ENCODE measurements at places on chromosomes 5 and 9.

DNA sequence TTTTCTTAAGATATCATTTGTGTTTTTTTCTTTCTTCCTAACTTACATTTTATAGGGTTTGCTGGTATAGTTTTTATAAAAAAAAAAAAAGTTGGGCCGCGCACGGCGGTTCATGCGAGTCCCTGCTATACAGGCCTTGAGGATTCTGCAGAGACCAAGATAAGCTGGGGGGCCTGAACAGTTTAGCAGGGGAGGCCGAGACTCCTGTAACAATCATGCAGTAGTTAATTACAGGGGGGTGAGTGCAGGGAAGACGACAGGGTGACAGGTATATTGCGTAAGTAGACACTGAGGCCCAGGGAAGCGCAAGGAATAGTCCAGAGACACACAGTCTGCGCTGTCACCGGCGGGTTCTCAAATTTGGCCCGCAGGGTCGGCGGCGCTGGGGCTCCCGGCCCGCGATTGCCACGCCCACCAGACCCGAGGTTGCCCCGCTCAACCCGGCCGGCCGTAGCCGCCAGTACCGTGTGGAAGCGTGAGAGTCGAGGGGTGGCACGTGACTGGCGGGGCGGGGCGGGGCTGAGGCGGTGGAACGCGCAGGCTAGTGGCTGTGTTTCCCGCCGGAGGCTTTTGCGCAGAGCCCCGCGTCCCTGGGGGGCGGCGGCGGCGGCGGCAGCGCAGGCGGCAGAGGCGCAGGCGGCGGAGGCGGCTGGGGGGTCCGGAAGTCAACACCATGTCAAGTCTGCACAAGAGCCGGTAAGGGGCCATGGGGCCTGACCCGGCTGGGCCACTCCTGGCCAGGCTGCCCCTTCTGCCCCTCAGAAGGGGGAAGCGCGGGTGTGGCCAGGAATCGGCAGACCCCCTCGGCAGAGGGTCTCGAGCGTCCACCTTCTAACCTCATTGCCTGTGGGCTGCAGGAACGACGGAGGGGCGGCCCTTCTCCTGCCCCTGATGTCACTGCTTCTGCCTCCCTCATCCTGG lies at the start of gene TBC1D13:
TSS of gene TBC1D13 (plus strand) at position 573 of the 921 bp plus-strand sequence. CDS start at position 674, 101 bp downstream.
- DNase-seq, result peak; percentile 90

- DNase-seq, result no peak
Observed at GRCh38 chr5:135196483-135196882, 162.5 kb upstream of the PITX1 start.

DNA sequence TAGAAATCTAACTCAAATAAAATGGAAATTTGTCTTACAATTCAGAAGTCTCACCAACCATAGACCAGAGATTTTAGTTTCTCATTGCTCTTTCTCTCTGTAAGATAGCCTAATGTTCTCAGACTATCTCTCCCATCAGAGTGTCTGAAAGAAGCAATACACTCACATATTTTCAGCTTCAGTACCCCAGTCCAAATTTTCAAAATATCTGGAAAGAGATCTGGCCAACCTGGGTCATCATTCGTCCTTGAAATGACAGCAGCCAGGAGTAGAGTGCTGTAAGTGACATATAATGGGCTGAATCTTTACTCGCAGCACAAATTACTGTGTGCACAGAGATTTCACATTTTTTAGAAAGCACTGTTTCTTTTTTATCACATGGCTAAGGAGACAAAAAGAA lies 313.3 kb upstream of the PRR16 start:
- no peak for DNase-seq

DNA sequence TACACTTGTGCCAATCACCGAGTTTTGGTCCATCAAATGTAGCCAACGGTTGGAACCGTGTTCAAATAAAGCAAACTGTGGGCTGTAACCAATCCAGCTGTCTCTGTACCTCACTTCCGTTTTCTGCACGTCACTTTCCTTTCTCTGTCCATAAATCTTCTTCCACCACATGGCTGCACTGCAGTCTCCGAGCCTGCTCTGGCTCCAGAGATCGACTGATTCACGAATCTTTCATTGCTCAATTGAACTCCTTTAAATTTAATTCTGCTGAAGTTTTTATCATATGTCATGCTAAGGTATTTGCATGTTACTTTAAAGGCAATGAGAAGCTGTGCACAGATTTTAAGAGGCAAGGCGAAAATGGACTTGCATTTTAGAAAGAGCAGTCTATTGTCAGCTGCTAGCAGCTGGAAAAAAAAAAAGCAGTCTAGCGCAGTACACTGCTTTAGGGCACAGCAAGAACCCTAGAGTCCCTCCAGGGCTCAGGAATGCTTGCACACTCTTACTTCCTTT lies 13.2 kb downstream of the TTC39B start:
- DNase-seq, result no peak

DNA sequence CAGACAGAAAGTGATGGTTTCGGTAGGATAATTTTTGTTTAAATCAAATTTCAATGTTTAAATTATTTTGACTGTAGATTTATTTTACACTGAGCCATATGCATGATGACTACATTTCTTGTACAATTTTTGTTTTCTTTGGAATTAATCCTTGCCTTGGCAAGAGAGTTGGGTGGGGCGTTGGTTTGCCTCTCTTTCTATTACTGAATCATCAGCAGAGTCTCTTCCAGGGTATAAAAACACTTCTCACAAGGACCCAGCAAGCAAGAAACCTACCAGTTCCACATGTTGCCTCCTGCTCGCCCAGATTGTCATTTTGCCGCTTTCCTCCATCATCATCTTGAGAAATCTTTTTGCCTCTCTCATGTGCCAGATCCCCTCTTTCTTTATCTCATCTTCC lies 455.0 kb upstream of the DMAC1 start:
- no peak for DNase-seq

GRCh38 chr9:2015581-2016407 lies 647 bp downstream of the SMARCA2 start:
- peak; percentile 64 for DNase-seq

DNA sequence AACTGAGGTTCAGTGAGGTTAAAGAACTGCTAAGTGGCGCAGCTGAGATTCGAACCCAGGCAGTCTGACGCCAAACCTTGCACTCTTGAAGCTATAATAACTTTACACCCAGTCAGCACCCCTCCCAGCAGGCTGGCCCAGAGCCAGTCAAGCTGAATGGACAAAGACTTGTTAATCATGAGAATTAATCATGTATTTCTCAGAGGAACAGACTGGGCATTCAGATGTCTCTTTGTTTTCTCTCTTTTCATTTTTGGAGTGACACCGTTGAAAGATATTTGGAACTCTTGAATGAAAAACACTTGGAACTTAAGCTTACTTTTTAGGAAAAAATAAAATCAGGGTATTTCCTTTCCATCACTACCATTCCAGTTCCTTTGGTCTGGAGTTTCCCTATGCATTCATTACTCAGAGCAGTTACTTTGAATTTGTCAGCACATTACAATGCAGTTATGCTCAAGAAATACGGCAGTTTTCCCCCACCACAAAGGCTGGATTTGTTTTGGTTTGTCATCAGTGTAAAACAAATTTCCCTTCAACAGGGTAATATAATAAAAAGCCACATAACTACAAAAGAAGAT lies 22.6 kb upstream of the MAMDC2 start:
- no peak for DNase-seq

GRCh38 chr5:20649966-20650365 lies 662.0 kb upstream of the CDH18 start:
- DNase-seq, result no peak

GRCh38 chr5:98442448-98442847 lies 331.0 kb upstream of the RGMB start:
- DNase-seq, result no peak

GRCh38 chr5:32735512-32735911 lies 24.4 kb downstream of the NPR3 start:
- no peak for DNase-seq

- no peak for DNase-seq
Observed at GRCh38 chr5:143147902-143148301, 255.6 kb downstream of the NR3C1 start.

DNA sequence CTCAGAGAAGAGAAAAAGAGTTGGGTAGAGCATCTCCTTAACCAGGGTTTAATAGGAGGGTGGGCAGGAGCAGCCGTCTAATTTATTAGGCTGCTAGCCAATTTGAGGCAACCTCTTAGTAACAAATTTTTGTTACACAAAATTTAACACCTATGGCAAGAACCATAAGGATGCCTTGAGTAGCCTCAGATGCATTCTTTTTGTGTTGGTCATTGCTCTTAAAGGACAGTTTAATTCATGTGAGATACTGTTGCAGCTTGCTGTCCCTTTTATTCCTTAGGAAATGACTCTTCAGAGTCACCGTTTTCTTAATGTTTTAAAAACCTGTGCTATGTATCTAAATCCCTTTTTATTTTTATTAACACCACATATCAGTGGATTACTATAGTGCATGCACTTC lies 255.1 kb downstream of the MAST4 start:
- DNase-seq, result no peak

DNA sequence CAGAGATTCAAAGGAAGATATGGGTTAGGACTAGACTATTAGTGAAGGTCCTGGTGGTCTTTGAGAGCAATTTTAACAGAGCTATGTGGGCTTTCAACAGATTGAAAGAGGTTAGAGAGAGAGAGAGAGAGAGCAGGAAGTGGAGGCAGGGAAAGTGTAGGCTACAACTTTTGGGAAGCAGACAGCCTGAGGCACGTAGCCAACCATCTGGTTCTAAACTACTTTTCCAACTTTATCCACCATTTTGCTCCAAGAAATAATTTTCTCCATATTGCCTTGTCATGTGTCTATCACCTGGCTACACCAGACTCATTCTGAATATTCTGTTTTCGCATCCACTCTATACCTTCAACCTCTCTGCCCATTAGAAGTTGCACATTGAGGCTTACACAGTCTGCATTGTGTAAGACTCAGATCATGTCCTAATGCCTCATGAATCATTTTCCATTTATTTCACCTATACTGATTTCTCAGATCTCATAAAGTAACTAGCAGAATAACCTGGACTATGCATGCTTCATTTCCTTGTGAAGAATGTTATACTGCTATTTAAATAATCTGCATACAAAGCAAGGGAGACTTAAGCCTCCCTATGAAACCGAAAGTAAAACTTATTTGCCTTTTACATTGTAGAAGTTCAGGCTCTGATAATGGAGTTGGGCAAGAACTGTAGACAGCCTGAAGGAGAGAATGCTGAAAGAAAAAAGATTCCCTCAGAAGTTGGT lies 235.6 kb downstream of the ELAVL2 start:
- DNase-seq, result no peak

DNA sequence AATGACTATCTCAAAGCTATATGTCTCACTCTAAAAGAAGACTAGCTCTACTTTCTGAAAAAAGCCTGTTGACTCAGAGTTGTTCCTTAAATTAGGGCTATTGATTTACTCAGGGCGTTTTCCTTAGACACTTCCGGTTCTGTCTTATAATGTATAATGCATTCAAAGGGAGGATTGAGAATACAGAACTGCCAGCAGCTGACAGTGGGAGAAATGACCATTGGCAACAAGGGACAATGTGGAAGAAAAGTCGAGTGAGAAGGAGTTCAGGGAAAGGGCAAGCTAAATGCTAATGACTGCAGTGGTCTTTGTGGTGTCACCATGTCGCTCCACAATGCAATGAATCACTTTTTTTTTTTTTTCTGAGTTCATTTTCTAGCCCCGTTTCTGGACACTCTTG lies 65.7 kb upstream of the ANKH start:
- no peak for DNase-seq

- DNase-seq, result no peak
Observed at GRCh38 chr5:10367579-10367978, 14.1 kb downstream of the MARCHF6 start.

DNA sequence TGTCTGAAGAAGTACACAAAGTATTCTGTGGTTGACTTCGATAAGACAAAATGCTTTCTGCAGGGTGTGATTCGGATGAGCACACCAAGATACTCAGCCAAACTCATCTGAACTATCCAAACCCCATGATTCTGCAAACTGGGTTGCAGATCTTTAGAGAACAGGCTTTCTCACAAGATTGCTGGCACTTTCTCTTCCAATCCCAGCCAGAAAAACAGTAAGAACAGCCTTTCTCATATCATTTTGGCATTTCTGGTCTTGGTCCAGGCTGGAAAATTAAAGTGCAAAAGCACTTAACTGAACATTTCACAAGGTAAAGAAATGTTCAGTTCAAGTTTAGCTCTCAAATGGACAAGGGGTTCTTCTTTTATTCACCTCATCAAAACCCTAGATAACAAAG lies 269.1 kb downstream of the NR2F1-AS1 start:
- DNase-seq, result no peak

GRCh38 chr9:131840220-131840619 lies 100.3 kb upstream of the RAPGEF1 start:
- no peak for DNase-seq
